GOT3 (cell line): ENCODE measurements at places on chromosomes 7 and 10.

DNA sequence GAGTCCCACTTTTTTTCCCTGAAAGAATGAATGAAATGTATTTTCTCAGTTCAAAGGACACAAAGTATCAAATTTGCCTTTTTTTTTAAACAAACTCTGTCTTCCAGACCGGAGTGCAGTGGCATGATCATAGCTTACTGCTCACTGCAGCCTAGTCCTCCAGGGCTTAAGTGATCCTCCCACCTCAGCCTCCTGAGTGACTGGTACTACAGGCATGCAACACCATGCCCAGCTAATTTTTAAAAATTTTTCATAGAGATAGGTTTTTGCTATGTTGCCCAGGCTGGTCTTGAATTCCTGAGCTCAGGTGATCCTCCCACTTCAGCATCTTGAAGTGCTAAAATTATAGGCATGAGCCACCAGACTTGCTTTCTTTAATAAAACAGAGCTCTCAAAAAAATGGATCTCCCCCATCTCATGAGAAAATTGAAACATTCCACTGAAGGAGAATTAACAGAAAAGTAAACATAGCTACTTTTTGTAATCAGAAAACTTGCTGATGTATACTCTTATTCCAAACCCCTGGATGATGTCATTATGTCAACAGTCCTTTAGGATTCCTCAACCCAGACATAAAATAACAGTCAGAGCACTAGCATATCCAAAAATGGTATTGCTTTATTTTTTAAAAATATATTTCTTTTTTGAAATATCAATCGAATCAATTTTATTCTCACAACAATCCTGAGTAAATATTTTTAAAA lies 12.3 kb upstream of the TRDMT1 start:
- DNase-seq = no peak

GRCh38 chr7:98112077-98112476 lies 5.4 kb downstream of the LMTK2 start:
- DNase-seq = no peak

GRCh38 chr7:89549768-89550167 lies 604.5 kb upstream of the STEAP1 start:
- no peak for DNase-seq

- no peak for DNase-seq
Measured at GRCh38 chr10:124130198-124130900, 37.0 kb upstream of the CHST15 start.

- DNase-seq = no peak
Measured at GRCh38 chr7:104127204-104127603, 80.6 kb downstream of the ORC5 start.

DNA sequence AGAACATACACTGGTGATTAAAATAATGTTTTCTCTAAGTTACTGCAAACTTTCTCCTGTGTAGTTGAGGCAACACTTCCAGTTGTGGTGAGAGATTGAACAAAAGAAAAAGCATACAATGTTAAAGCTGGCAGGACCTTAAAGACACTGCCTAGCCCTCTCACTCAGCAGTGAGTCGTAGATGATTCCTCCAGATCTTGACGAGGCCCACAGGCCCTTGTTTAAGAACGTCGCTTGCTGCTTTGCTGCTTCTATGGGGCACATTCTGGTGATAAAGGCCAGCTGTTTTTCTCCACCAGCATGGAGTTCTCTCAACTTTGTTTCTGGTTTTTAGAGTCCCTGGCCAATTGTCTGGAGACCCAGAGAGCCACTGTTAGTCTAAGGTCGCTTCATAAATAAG lies 2.8 kb upstream of the DENND11 start:
- no peak for DNase-seq

GRCh38 chr10:104043185-104043830 lies 42.4 kb downstream of the COL17A1 start:
- no peak for DNase-seq

DNA sequence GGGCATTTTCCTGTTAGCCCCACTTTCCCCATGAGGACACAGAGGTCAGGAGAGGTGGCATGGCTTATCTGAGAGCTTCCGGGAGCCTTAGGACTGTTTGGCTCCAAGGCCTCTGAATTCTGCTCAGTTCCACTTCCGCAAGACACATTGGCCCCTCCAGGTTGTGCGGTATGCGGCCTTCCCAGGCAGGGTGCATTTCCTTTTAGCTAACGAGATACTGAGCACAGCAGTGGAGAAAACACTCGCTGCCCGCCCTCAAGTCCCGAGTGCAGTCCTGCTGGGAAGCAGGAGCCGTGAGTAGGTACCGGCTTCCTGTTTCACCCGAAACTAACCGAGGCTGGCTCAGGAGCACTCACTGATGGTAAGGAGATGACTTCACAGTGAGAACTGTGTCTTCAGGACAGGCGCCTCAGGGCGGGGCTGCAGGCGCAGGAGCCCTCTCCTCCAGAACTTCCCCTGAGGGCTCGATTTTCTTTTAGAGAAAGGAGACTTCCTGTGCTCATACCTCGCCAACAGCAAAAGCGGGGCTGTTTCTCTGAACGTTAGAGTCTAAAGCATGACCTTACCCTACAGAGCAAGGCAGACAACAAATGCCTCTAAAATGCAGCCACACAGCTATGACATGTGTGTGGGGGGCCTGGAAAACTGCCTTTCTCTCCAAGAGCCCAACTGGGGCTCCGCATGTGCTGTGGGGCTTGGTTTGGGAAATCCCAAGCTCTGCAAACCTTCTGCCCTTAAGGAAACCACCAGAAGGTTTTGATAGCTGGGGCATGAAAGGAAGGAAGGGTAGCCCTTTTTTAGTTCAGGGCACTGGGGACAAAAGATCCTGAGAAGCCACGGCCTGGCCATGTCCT lies 25.9 kb downstream of the RGS10 start:
- DNase-seq = no peak

DNA sequence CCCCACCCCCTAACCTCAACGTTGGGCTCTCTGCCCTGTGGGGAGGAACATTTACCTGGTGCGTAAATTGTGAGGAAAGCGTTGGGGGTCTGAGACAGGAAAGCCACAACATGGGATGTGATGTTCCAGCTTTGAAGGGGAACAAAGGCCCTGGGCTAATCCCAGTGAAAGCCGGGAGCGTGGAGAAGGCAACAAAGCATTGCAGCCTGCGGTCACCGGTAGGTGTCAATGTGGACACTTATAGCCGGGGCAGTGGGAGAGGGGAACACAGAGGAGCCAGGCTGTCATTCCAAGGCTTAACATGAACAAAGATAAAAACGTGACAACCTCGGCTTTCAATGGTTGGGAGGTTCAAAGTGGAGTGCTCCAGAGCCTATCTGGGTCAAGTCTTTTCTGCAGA lies 12.7 kb downstream of the PTF1A start:
- DNase-seq = no peak

DNA sequence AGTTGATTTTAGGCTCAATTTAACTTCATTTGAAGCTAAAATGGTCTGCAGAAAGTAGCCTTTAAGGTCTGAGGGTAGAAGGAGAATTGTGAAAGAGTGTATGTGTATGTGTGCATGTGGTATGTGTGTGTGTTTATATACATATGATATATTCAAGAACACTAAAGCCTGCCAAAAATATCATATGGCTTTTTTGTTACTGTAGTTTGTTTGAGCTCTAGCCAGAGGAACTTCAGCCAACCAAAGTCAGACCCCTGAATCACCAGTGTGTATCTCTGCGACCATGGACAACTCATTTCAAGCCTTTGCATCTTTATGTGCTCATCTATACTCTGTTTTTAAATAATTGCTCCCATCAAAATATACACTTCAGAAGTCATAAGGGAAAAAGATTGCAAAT lies 58.4 kb upstream of the HDAC9 start:
- no peak for DNase-seq

DNA sequence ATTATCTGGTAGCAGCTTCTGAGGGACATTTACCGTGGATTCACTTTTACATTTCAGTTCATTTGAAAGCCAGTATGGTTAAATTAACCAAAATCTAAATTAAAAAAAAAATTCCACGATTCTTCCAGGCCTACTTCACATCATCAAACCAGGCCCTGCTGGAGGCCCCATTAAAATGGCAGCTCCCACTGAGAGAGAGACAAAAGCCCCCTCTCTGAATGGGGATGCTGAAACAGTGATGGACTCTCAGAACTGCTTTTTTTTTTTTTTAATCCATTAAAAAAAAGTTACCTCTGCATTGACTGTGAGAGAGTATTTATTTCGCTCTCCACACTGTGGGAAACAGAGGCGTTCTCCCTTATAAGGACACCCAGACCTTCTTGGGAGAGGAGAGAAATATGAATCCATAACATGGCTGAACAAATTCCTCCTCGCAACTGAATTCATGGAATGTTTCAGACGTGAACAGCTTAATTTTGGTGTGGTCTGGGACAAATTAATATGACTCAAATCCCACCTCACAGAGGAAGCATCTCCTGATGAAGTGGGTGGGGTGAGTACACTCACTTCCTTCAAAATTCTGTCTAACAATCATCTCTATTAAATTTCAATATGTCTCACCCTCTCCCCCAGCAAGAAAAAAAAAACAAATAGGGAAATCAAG lies 73.5 kb downstream of the SAMD9 start:
- DNase-seq = no peak

DNA sequence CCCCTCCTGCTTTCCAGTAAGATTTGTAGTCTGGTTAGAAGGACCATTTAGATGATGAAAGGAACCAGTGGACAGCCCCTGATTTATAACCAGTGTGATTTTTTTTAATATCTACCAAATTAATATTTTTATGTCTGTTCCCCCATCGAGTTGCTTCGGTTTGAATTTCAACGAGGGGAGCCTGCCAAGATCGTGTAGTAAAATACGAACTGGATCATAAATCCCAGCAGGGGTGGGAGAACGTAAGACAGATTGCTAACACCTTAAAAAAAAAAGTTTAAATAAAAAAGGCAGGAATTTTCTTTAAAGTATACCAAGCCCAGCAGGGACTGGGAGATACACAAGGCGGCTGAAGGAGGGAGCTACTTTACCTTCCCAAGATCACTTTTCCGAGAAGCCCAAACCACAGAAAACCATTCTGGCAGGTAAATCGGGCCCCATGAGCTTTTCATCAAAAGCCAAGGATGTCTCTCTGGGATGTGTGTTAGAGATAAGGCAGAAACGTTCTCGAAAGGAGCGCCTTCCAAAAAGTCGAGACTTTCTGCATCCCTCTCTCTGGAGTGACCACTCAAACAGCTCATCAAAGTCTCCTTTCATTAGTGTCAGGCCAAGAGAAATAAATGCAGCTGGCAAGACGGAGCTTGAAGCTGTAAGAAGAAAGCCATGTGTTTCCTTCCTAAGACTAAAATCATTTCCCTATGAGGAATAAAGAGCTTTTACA lies 270.5 kb upstream of the NFE2L3 start:
- no peak for DNase-seq

DNA sequence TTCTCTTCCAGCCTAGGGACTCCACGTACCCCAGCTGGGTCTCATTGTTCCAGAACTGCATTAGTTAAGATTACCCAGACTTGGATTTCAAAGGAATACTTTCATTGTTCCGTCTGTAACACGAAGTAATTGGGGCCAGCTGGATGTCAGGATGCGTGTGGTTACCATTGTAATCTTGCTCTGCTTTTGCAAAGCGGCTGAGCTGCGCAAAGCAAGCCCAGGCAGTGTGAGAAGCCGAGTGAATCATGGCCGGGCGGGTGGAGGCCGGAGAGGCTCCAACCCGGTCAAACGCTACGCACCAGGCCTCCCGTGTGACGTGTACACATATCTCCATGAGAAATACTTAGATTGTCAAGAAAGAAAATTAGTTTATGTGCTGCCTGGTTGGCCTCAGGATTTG lies 21.0 kb downstream of the LRRC17 start:
- peak; percentile 55 for DNase-seq

DNA sequence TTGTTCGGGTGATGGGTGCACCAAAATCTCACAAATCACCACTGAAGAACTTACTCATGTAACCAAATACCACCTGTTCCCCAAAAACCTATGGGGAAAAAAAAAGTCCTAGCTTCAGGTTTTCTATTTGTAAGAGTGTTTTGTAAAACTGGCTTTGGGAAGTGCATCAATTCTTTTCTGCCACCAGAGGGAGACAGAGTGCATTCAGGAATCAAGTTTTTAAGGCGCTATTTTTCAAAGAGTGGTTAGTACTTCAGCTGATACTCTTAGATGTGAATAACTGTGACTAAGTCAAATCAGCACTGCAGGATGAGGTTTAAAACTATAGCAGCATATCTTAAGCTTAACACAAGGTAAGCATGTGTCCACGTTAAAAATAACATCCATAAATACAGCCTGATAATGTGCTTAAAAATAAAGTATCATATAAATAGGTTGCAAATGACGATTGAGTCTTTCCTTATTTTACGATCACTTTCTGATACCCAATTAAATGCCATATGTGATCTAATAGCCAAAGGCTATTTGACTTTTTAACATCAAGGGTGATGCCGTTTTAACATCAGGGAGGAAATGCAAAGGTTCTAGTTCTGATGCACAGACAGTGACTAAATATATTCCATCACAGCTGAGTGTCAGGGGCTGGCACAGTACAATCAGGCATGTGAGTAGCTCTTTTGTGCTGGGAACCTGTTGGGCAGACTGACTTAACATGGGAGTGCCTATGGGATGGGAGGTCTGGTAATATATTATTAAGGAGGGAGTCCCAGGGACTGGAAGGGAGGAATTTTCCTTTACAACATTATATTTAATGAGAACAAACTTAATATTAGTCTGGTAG lies 10.6 kb upstream of the LYZL2 start:
- no peak for DNase-seq

- no peak for DNase-seq
Measured at GRCh38 chr10:48786606-48787282, 102.1 kb downstream of the WDFY4 start.

DNA sequence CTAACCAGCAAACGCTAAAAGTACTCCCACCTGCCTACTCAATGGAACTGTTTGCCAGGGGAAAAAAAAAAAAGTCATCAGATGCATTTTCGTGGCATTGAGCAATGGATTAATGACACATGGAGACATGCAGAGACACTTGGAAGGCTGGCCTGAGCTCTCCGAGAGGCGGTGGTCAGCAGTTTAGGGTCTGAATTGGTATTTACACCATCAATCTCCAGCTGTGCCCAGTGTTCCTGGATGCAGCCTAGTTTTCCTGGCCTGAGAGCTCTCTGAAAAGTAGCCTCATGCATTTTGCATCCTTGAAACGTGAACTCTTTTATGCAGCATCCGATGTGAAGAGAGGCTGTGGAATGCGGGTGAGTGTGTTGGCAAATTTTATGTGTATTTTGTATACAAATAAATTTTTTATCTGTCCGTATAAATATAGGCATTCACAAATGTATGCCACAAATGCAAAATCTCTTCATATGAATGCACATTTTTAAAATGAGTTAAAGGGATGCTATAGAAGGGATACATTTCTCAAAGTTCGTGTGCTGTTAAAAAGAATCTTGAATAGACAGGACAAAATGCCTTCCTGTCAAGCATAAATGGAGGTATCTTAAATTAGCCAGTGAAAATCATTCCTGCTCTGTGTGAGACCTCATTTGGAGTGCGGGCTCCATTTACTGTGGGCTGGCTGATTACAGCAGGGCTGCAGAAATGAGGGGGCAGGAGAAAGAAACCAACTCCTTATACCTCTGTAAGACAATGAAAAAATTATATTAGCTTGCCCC lies 137.7 kb upstream of the PFKP start:
- DNase-seq = no peak

GRCh38 chr10:12766223-12766622 lies 235.3 kb downstream of the CCDC3 start:
- DNase-seq = no peak

- DNase-seq = no peak
Measured at GRCh38 chr7:142438923-142439515, 181.2 kb upstream of the PRSS58 start.

GRCh38 chr7:120274482-120274881 lies 1.5 kb downstream of the KCND2 start:
- DNase-seq = no peak

GRCh38 chr10:120572307-120572706 lies 115.3 kb downstream of the PLPP4 start:
- no peak for DNase-seq
